Hepatocyte (in vitro differentiated cells): ENCODE measurements at places on chromosomes 6 and 20. TPM values are rescaled to one million over a fixed set of nuclear protein-coding genes. Genes with fewer than 3 reads are reported as not detected.

GRCh38 chr6:170091639-170092579 lies 199.0 kb downstream of the DLL1 start:
- no peak for DNase-seq

GRCh38 chr6:15744818-15745402 lies 82.1 kb upstream of the DTNBP1 start:
- no peak for DNase-seq

DNA sequence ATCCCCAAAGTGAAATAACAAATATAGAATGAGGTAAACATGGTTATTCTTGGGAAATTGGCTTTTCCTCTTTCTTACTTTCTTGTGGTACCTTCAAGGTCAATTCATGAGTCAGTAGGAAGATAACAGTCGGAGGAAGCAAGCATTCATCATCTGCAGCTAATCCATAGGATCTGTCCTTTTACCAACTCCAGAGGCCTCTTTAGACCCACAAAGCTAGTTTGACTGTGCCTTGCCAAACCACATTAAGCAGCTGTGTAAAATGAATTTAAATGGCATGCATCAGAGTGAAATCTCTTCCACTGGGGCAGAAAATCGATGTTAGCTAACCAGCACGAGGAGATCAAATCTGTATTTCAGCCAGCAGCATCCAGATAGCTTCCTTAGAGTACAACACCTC lies 171.3 kb downstream of the TMEM242 start:
- DNase-seq = no peak

Gene PLN
- total RNA-seq = 0.80 TPM in 1 of 2 replicates, not detected in the other

Gene RFX6
- total RNA-seq = 5.1 and 6.8 TPM in 2 replicates

- DNase-seq = no peak
Measured at GRCh38 chr6:111805511-111806164, 67.6 kb downstream of the FYN start.

DNA sequence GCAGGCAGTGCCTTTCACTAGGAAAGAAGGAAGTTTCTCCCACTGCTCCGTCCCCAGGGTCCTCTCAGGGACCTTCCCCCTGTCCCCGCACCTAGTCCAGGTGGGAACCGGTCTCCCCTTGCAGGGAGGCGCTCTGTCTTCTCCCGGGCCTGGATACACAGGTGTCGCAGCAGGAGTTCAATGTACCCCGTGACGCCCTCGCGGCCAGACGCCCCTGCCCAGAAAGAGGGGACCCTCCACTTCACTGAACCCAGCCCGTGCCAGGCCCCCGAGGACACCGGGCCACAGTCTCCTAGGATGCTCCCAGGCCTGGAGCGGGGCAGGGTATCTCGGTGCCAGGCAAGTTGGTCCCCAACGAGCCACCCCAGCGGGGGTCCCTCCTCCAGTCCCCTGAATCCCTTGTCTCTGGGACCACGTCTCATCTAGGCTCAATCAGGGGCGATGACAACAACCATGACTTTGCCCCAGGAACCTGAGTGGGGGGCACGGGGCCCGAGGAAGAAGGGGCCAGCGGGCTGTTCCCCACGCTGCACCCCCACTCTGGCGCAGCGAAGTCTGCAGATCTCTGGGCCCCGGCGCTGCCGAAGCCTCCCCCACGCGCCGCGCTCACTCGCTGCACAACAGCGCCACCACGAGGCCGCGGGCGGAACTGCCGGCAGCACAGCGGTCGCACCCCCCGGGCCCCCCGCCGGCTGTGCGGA lies 103.0 kb downstream of the EDN3 start:
- peak; percentile 79 for DNase-seq

Gene DDO
- total RNA-seq = 0.08 and 0.20 TPM in 2 replicates

Gene PTPRT
- total RNA-seq = 0.83 and 1.6 TPM in 2 replicates

Gene C6orf163
- 1.3 and 2.5 TPM in 2 replicates for total RNA-seq

DNA sequence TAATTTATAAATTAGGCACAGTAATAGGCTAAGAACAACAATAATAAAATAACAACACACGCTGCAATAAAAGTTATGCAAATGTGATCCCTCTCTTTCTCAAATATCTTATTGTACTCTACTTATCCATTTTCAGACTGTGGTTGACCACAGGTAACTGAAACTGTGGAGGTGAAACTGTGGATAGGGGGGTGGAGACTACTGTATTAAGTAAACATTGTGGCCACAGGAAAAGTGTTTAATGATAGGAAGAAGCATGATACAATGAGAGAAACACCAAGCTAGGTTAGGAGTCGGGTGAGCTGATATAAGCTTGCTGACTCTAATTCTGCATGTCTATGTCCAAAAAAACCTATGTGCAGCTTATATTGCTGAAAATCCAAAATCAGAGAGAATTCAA lies 23.0 kb downstream of the NHLRC1 start:
- no peak for DNase-seq

GRCh38 chr6:79413562-79414002 lies 123.6 kb downstream of the LCA5 start:
- peak; percentile 34 for DNase-seq

- DNase-seq = peak; percentile 38
Measured at GRCh38 chr20:7926767-7927166, 13.5 kb downstream of the HAO1 start.

GRCh38 chr6:30311671-30312070 lies 15.1 kb upstream of the TRIM39 start:
- no peak for DNase-seq

Gene WFDC10B
- total RNA-seq = 2.6 TPM in 1 of 2 replicates, not detected in the other

GRCh38 chr6:46882645-46883044 lies 39.1 kb downstream of the ADGRF5 start:
- DNase-seq = no peak

Gene RNF39
- 0.73 and 1.1 TPM in 2 replicates for total RNA-seq

DNA sequence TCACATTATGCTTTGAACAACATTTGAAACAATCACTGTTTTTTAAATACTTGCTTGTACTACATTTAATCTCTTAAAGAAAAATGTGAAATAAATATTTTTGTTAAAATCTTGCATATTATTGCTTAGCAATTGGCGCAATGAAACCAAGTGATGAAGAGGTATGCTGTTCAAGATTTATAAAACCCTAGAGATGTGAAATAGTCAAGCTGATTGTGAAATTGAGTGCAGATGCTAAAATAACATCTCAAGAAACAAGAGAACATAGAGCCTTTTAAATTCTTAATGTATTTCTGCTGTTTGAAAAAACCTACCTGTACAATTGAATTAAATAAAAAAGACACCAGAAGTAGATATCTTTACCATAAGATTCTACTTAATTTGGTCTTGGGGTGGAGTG lies 179.2 kb upstream of the MCHR2 start:
- DNase-seq = no peak

Gene SEL1L2
- total RNA-seq = not detected in 2 replicates

DNA sequence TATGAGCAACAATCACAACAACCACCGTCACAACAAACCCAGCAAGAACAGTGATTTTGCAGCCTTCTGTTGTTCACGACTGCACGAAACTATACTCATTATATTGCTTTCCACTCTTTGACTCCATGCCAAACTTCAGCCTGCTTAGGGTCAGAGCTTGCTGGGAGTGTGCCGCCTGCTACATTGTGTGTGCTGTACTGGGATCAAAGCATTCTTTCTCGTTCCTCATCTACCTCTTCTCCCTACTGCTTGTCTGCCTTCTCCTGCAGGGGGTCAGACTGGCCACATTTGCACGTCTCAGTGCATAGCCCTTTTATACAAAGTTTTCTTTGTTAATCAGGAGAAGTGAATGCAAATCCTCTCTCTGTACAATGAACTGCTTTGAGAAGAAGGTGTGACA lies 401.6 kb upstream of the CITED2 start:
- DNase-seq = no peak

DNA sequence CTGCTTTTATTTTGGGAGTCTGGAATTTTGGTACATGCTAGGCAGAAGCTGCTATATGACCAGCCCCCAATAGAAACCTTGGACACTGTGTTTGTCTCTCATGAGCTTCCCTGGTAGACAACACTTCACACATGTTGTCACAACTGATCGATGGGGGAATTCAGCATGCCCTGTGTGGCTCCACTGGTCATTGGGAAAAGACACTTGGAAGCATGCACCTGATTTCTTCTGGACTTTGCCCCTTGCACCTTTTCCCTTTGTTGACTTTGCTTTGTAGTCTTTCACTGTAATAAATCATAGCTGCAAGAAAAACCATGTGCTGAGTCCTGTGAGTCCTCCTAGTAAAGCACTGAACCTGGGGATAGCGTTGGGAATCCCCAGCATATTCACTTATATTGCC lies 7.9 kb upstream of the WFDC10A start:
- DNase-seq = peak; percentile 72

DNA sequence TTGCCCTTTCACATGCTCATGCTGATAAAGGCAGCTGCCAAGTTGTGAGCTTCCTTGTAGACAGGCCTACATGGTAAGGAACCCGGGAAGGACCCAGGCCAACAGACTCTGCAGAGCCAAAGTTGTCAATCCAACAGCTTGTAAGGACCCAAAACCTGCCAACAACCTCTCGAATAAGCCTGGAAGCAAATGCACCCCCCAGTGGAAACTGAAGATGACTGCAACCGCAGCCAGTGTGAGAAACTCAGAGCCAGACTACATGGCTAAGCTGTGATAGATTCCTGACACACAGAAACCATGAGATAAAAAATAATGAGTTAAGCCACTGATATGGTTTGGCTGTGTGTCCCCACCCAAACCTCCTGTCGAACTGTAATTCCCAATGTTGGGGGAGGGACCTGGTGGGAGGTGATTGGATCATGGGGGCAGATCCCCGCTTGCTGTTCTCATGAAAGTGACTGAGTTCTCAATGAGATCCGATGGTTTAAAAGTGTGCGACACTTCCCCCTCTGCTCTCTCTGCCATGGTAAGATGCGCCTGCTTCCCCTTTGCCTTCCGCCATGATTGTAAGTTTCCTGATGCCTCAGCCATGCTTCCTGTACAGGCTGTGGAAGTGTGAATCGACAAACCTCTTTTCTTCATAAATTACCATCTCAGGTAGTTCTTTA lies 18.8 kb upstream of the CLPSL2 start:
- DNase-seq = peak; percentile 54

Gene TRIM40
- 0.40 and 1.0 TPM in 2 replicates for total RNA-seq

GRCh38 chr6:116244284-116244683 lies 9.6 kb downstream of the TSPYL4 start:
- peak; percentile 37 for DNase-seq

- DNase-seq = no peak
Measured at GRCh38 chr20:16243470-16243869, 329.8 kb downstream of the KIF16B start.

- no peak for DNase-seq
Measured at GRCh38 chr6:127404133-127404532, 55.1 kb downstream of the KIAA0408 start.

GRCh38 chr6:51292659-51293058 lies 474.0 kb downstream of the TFAP2B start:
- DNase-seq = no peak

Gene NRN1
- total RNA-seq = not detected in 2 replicates

DNA sequence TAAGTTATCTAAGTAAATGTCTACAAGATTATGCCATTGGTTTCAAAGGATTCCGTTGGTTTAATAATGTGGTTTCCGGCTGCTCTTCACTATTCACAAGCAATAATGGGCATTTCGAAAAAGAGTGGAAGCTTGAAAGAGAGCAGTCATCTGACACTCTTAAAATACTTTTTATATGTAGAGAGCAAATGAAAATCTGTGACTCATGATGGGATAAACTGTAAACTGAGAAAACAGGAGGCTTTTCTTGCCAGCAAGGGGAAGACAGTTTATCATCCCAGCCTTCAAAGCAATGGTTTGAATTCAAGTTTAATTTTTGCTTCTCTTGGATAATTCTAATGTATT lies 145.7 kb downstream of the KHDC1L start:
- DNase-seq = peak; percentile 8

DNA sequence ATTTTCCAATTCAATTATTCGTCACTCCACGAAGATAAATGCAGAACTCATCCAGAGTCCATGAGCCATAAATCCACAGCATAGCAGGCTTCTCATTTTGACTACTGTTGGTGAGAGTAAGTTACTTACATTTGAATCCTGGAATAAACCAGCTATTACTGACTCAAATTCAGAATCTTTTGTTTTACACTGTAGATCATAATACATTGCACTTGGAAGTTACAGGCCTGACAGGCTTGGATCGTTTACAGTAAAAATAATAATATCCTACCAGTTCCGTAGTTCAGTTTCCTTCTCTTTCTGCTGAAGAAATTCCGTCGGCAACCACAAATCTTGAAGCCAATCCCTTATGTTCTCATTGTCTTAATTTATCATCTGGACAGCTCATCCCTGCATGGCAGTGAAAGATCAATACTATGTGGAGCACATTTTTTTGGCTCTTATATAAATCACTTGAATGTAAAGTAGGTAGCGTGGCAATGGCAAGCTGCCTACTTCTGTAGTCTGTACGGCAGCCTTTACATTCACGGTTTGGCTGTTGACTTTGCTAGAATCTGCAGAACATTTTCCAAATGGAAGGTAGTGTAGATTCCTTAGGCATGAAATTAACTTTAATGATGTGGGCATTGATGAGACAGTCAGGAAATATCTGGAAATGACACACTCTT lies 142.9 kb downstream of the WDR27 start:
- no peak for DNase-seq

GRCh38 chr6:3631877-3632276 lies 119.6 kb downstream of the PXDC1 start:
- no peak for DNase-seq

Gene TRIM38
- 7.9 and 8.6 TPM in 2 replicates for total RNA-seq

DNA sequence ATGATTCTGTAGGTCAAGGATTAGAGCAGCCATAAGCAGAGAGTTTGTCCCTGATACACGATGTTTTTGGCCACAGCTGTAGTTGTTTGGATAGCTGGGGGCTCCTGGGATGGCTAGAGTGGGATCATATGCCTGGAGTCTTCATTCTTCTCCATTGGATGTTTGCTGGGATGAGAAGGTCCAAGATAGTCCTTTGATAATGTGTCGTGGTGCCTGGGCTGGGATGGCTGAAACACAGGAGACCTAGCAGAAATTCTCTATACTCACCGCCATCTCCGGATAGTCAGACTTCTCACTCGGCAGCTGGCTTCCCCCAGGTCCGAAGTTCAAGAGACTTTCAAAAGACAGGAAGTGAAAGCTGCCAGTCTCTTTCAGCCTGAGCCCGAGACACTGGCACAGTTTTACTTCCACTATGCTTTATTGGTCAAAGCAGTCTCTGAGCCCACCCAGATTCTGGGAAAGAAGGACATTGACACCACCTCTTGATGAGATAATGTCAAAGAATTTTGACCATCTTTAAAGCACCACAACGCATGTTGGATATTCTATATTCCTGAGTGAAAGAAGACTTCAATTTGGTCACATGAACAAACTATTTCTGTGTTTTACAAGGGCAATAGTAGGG lies 16.0 kb downstream of the MARCKS start:
- DNase-seq = peak; percentile 42
